HT1080 (cell line): ENCODE measurements at places on chromosomes 2 and 18. TPM values are rescaled to one million over a fixed set of nuclear protein-coding genes. Genes with fewer than 3 reads are reported as not detected.

DNA sequence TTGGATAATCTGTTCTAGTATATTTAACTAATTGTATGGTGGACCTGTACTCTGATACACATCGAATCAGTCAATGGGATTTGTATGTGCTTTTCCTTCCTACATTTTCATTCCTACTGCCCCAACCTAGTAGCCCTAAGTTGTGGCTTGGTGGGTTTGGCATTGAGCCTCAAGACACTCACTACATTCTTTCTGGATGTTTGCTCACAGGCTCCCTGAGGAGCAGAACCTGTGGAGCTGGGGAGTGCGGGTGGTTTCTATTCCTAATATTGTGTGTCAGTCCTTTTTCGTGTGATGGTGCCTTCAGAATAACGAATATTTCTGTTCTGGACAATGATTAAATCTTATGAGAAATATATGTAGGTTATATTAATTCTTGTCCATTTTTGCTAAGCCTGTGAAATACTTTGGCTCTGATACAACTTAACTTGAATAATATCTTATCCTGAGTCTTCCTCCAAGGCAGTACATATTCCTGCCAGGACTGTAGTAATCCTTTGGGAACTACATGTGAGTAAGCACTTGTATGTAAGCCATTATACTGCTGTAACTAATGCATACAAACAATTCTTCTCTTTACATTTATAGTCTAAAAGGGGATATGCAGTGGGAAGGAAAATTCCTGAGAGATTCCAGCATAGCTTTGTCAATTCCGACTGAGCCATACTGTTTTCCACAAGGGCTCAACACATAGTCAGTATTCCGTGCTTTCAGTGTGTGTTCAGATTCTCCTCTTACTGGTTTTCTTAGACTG is 150.6 kb downstream of the AGPS start:
- peak; percentile 81 for DNase-seq

GRCh38 chr2:59920961-59921360 is 632.5 kb downstream of the BCL11A start:
- DNase-seq, result no peak

DNA sequence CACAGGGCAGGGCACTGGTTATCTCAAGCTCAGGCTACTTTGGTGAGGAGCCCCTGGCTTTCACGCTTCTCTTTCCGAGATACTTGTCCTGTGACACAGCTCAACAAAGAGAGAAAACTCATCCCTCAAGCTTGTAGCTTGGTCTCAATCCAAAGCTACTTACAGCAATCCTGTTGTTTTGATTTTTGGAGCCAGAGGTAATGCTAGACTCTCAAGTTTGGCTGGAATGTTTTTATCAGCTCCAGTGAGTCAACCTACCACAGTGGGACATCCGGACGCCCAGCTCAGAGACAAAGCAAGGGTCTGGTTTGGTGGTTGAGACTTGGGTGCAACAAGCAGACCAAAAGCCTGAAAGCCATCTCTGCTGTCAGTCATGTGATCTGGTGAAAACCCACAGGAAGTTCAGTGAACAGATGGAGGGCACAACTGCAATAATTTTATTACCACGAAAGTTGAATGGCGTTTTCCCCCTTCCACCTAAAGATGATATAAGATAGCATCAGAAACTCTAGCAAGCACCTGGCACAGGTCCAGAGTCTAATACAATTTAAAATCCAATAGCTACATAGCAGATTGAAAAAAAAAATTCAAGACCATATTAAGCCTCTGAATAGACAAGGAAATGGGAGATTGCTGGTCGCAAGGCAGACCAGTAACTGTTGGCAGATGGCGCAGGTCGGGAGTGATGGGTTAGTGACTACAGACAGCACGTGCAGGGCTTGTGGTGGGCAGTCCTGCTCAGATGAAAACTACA is 102.3 kb upstream of the SMAD7 start:
- DNase-seq, result peak; percentile 99

DNA sequence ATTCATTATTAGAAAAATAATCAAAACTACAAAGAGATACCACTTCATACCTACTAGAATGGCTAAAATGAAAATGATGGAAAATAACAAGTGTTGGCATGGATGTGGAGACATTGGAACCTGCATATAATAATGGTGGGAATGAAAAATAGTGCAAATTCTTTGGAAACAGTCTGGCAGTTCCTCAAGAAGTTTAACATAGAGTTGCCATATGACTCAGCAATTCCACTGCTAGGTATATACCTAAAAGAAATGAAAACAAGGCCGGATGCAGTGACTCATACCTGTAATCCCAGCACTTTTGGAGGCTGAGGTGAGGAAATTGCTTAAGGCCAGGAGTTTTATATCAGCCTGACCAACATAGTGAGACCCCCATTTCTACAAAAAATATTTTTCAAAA is 41.6 kb upstream of the ACYP2 start:
- peak; percentile 93 for DNase-seq

DNA sequence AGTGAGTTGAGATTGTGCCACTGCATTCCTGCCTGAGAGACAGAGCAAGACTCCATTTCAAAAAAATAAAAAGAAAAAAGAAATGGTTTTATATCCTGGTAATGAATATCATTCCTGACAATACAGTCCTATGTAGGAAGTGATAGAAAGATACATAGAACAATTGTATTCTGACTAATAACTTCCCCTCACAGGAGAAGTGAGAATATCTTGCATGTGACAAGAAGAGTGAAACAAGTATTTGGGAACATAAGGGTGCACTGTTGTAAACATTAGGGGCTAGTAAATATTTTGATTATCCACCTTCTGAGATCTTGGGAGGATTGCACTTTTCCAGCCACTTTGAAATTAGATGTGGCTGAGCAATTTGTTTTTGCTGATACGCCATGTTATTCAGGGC is 40.7 kb downstream of the KLHL14 start:
- no peak for DNase-seq

Gene NYAP2
- total RNA-seq, result not detected in 2 replicates

Gene REG3G
- 0.23 TPM in 1 of 2 replicates, not detected in the other for total RNA-seq

DNA sequence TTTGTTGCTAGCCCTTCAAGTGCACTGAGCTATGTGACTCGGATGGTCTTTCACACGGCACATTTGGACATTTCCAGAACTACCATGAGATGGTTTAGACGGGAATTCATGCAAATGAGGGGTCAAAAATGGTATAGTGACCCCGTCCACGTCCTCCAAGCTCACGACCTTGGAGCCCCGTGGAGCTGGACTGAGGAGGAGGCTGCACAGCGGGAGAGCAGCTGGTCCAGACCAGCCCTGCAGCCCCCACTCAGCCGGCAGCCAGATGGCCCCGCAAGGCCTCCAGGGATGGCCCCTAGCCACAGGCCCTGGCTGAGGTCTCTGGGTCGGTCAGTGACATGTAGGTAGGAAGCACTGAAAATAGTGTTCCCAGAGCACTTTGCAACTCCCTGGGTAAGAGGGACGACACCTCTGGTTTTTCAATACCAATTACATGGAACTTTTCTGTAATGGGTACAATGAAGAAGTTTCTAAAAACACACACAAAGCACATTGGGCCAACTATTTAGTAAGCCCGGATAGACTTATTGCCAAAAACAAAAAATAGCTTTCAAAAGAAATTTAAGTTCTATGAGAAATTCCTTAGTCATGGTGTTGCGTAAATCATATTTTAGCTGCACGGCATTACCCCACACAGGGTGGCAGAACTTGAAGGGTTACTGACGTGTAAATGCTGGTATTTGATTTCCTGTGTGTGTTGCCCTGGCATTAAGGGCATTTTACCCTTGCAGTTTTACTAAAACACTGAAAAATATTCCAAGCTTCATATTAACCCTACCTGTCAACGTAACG is 88.8 kb downstream of the EPAS1 start:
- no peak for DNase-seq
